ENCODE measurements at places on chromosomes 4 and X.

DNA sequence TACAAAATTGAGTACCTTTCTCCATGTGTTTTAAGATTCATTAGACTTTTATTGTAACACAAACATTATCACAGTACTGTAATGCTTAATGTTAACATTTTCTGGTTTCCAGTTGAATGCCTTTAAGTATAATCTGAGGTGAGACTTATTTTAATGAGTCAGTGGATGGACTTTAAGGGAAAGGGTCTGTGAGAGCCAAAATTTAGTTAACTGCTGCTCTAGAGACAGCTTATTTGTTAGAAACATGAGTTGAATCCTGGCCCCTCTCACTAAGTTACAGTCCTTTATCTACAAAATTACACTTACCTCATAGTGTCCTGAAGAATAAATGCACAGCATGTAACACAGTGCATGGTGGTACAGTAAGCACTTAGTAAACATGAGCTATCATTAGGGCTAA is 66.0 kb downstream of the PGRMC2 start:
- no peak for DNase-seq

DNA sequence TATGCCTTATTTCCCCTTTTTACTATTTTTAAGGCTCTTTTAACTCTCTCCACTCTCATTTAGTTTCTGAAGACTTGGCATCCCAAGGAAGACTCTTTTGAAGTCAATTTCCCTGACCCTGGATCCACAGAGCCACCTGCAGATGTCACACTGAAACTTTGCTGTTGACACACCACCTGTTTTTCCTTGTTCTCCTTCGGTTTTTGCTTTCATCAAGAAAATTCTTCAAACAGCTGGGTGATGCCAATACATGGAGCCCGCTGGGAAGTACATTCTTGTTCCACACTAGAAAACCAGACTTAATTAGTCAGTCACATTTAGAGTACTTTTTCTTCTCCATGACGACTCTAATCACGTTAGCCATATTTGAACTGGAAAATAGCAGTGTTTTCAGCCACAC is 293.9 kb downstream of the PDGFC start:
- no peak for DNase-seq

DNA sequence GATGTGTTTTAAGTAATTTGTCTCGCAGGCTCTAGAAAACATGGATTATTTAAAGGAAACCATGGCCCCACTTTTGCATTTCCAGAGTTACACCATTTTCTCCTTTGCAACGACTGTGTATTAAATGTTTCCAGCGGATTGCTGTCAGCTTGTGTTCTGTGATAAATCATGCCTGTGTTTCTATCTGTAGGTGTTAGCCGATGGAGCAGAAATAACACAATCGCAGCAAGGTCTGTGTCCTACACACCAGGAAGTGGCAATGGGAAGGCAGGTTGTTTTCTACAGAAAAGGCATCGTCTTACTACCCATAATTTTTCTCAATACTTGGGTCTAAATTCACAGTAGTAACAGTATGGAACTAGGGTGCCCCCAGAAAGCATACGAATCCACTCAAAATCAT is 590.1 kb downstream of the NLGN4X start:
- no peak for DNase-seq

- DNase-seq = no peak
These were observed 40.0 kb downstream of the TXK start for GRCh38 chr4:48093991-48094416.

DNA sequence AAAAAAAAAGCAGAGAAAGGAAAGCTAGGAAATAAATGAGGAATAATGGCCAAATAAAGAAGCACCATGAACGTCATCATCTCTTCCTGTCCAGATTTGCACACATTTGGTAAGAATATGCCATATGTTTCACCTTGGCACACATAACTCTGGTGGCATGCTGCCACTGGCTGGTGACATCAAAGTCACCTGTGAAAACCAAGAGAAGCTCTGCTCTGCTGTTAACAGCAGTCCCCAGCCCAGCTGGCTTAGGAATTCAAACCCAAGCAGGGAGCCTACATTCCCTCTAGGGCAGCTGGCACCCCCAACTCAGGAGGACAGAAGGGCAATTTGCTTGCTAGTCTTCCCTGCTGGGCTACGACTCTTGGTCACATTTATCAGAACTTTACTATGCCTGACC is 77.6 kb downstream of the RASL11B start:
- peak; percentile 98 for DNase-seq

- peak; percentile 8 for DNase-seq
These were observed 24.7 kb upstream of the FRAS1 start for GRCh38 chr4:78032446-78032845.

DNA sequence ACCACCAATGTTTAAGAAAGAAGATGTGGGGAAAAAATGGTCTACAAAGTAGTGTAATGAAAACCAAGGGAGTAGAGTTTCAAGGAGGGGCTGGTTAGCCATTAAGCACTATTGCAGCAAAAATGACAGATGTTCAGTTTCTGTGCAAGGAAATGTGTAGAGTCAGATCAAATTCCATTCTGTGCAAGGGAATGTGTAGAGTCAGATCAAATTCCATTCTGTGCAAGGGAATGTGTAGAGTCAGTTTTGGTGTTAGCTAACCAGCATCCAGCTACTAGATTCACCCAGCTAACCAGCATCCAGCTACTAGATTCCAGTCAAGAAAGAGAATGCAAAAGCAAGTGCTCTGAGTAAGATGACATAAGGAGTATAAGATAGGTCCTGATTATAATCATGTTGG is 208.8 kb downstream of the COX18 start:
- DNase-seq = no peak

GRCh38 chr4:4395849-4396627 is 9.1 kb downstream of the NSG1 start:
- peak; percentile 42 for DNase-seq

DNA sequence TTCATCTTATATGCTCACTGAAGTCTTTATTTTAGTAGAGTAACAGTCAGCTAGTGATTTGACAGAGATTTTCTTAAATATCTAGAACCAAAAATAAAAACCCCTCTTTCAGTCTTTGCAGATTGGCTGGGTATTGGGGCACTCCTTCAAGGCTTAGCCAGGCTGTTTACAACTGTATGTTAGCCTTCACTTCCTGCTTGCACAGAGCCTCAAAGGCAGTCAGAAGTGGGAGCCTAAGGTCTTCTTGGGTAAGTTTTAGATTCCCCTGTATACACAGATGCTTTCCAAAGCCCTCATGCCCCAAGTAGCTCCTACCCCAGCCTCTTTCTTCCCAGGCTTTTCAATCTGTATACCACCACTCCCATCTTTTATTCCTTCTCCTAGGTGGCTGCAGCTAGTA is 136.1 kb upstream of the STIM2 start:
- DNase-seq = no peak

DNA sequence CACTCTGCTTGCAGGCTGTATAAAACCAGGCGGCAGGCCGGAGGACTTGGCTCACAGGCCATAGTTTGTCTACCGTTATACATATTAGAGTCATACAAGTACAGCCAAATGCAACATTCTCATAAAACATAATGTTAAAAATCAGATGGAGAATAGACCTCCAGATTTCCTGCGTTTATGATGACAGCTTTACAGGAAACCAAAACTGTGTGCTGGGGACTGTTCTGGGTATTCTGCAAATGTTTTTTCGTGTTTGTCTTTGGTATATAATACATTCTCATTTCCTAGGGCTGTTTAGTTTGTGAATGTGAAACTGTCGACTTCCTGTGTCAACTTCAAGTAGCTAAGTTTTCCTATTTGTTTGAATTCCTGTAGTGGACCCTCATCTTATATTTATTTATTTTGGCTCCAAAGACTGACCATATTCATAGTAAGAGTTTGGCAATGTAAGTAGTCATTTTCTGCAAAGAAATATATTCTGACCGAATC is 79.5 kb upstream of the FAM9C start:
- DNase-seq = no peak

Data from cerebellar cortex (tissue), 1 donor.